ENCODE measurements at places on chromosomes 1 and 21. TPM values are rescaled to one million over a fixed set of nuclear protein-coding genes. Genes with fewer than 3 reads are reported as not detected.

DNA sequence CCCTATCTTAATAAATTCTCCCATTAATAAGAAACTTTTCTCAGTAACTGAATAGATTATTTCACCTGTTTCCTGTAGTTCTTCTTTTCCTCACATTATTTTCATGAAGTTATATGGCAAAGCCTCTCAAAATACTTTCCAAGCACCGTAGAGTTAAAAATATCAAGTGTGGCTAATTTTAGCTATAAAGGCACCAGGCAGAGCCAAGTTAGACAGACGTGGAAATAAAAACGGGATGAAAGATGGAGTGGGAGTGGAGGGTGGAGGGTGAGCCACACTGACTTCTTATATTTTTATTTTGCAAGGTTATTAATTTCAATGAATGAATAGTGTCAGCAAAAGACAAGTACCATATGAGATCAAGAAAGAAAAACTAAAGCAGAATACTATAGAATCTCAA lies 71.7 kb downstream of the ENAH start:
- H3K27me3 ChIP-seq: no peaks in the 10 kb centered on the region
- H3K4me1 ChIP-seq: peaks cover 50% of the 10 kb centered on the region
- DNase-seq: no peak
- H3K4me3 ChIP-seq: no peak overlapping the region
- peak overlapping the region; percentile 82 for H3K27ac ChIP-seq
- peaks cover 6% of the 10 kb centered on the region for H3K36me3 ChIP-seq

DNA sequence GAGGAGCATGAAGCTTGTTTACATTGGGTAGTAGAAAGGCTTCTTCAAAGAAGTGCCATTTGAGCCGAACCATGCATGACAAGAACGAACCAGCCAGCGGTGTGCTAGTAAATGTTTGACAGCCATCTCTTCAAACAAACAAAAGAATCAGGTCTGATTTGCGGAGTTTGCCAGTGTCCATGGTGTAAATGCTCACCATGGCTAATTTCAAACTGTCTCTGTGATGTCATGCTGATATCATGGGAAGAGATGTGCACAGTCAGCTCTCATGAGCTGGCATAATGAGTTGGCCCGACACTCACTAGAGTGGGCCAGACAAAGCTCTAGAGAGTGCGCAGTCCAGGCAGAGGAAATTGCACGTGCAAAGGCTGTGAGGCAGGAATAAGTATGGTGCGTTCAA lies 101.1 kb downstream of the KAZN start:
- no peak overlapping the region for H3K4me3 ChIP-seq
- H3K4me1 ChIP-seq: no peaks in the 10 kb centered on the region
- no peak overlapping the region for H3K27ac ChIP-seq
- no peaks in the 10 kb centered on the region for H3K27me3 ChIP-seq
- H3K36me3 ChIP-seq: no peaks in the 10 kb centered on the region

DNA sequence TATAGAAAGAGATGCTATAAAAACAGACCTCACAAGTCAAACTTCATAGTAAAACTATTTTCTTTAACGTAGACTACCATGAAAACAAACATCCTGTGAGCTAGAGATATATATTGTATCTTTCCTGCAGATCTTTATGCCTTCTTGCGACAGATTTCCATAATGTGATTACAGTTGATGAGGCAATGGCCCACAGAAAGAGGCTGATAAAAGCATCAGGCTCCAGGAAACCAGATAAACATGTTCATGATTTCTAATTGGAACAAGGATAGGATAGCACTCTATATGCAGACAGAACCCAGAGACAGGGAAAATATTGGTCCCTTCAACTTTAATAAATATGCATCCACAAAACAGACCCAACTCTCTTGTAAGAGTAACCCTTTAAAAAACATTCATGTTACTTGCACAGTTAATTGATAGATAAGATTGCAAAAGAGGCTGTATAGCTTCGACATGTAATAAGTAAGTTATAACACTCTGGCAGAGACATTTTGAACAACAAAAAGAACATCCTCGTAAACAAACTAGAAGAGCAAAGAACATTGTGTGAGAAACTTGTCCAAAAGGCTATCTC lies 329.4 kb downstream of the AGBL4 start:
- H3K27ac ChIP-seq: no peak overlapping the region
- no peak overlapping the region for H3K4me3 ChIP-seq
- DNase-seq: no peak
- H3K27me3 ChIP-seq: no peaks in the 10 kb centered on the region
- H3K36me3 ChIP-seq: no peaks in the 10 kb centered on the region

Gene MAP10
- 2.2 TPM for total RNA-seq

Gene URB1
- 23.4 TPM for total RNA-seq

Gene AGBL4
- total RNA-seq: 0.42 TPM

Measured in mesothelial cell of epicardium (in vitro differentiated cells).